ENCODE measurements at places on chromosomes 16 and 17.

- DNase-seq: no peak
Measured at GRCh38 chr16:57804111-57804837, 2.0 kb upstream of the KIFC3 start.

DNA sequence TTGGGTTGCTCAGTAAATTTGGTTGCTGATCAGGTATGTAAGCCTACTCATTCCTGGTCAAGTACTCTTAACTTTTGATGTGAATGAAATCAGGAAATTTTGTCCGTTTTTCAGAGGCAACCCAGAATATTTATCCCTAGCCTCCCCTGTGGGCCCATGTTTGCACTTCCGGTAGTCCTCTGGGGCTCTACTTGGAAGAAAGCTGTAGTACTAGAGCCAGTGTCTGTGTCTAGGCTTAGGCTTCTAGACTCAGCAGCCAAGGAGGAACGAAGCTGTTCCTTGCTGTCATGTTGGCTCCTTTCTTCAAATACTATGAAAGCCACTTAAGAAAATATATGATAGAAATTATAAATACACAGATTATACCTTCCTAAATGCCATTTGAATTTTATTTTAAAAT, 21.2 kb downstream of the ESRP2 start:
- no peak for DNase-seq

DNA sequence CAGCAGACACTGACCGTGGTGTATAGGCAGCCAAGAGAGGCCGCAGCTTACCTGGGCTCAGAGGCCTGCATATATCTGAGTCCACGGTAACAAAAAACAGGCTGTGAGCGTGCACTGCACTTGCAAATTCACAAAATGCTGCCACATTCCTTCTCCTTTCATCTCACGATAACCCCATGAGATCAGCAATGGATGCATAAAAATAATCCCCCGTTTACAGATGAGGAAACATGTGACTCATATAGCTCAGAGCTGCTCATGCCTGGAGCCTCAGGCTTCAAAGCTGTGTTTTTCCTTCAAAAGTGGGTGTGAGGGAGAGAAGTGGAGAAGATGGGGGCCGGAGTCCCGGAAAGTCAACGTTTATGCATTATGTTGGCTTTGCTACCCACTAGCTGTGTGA, 118.3 kb upstream of the FOXF1 start:
- no peak for DNase-seq

- no peak for DNase-seq
Measured at GRCh38 chr17:63015824-63016223, 49.8 kb downstream of the TANC2 start.

GRCh38 chr17:61395409-61395982, 4.1 kb upstream of the TBX2 start:
- no peak for DNase-seq

- DNase-seq: no peak
Measured at GRCh38 chr16:70701998-70702397, 16.1 kb upstream of the MTSS2 start.

DNA sequence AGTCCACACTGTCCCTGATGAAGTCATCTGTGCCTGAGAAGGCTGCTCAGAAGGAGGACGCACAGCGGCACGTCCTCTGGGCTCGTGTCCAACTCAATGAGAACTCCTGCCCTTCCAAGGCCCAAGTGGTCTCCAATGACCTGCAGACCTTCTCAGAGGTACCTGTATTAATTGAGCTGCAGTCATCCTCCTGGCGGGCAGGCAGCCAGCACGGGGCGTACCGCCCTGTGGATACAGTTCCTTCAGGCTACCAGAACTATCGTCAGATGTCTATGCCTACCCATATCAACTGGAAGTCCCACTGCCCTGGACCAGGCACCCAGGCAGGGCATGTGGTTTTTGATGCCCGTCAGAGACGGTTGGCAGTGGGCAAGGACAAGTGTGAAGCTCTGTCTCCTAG, 2.9 kb upstream of the TMEM102 start:
- DNase-seq: no peak

DNA sequence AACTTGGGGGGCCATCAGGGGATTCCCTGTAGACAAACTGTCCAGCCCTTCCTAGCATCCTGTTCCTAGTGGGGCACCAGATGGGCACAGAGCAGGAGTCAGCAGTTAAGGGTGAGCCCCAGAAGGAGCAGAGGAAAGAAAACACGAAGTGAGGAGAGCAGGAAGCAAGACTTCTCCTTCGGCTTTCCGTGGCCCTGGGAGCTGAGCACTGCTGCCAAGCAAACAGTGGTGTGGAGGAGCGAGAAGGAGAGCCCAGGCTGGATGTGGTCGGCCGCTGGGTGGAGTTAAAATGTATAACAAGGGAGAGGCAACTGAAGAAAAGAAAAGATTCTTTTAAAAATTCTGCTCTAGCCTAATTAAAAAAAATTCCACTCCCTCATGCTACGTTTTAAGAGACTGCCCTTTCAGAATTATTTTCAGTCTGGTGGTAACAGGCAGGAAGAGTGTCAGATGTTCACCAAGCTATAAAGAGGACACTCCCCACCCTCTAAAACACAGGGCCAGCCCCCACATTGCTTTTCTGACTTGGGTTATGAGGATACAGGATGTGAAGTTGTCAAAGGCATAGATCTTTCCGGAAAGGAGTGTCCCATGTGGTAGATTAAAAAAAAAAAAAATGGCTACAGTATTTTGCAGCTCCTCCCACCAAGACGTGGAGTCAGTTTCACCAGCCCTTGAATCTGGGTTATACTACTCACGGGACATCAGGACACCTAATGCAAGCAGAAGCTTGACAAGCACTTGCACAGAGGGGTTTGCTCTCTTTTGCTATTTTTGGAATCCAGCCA, 74.9 kb upstream of the ZFHX3 start:
- DNase-seq: no peak

DNA sequence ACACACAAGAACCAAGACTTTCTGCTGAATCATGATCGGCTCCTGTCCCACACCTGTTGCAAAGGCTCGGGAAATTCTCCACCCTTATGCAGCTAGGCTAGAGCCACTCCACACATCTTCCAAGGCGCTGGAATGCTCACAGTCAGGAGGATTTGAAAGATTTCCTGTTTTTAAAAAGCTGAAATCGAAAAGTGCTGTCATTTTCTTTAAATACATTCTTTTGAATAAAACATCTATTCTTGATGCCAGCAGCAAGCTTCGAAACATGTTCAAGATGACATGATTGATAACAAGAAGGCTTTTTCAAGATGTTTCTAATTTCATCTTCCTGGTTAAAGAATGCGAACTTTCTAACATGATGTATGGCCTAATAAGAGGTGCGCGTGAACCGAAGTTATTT, 219.7 kb upstream of the CDH5 start:
- DNase-seq: no peak
